ENCODE measurements at places on chromosomes 7 and 10. TPM values are rescaled to one million over a fixed set of nuclear protein-coding genes. Genes with fewer than 3 reads are reported as not detected.

- DNase-seq, result no peak
These were observed 36.5 kb upstream of the EEPD1 start for GRCh38 chr7:36116347-36117202.

GRCh38 chr10:118799777-118800176, 45.0 kb upstream of the CACUL1 start:
- DNase-seq, result no peak

C7orf57 gene
- 1.3 TPM for polyA plus RNA-seq

DNA sequence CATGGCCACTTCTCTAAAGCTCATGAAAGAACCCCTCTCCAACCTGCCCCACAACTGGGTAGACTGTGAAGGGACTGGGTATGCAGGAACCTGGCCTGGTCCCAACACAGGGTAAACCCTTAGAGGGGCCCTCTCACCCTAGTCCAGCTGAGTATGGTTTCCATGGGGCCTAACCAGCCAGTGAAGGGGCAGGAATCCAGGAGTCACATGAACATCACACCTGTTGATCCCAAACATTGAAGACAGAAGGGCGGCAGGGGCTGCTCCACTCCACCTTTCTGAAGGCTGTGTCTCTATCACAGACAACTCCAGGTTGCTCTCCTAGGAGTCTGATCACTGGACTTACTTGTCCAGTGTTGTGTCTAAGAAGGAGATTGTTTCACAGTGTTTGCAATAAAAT, 30.8 kb downstream of the GRID1 start:
- no peak for DNase-seq

MUC3A gene
- polyA plus RNA-seq, result 1.2 TPM

DNA sequence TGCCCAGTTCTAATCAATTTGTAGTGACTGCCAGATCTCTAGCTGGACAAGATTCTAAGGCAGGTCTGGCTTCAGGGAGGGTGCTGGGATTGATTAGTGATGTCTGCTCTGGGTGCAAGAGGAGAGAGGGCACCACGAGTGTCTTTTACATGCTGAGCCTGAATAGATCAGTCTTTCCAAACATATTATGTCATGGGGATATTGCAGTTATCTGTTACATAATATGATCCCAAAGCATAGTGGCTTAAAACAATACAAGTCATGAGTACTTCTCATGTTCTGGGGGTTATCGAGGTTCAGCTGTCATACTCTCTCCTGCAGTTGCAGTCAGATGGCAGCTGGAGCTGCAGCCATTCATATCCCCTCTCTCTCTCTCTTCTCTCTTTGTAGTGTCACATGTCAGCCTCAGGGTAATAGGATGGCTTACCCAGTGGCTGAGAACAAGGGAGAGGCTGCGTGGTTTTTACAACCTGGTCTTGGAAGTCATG, 26.0 kb downstream of the SLC29A3 start:
- DNase-seq, result no peak

- DNase-seq, result no peak
These were observed 187.5 kb downstream of the AHR start for GRCh38 chr7:17485904-17486303.

DNA sequence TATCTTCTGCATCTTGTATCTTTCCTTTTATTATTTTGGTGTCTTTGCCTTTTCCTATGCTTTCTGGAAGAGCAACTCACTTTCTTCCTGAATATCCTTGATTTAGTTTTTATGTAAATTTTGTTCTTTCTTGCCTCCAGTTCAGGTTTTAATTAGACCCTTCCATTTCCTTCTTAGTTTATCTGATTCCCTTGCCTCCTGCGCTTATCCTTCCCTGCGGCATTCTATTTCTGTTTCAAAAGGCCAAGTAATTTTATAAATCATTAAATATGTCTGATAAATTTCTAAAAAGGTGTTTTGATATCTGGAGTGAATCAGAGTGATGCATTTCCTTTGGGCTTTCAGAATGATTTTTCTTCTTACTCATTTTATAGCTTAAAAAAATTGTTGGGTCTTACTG, 167.7 kb upstream of the WDR11 start:
- DNase-seq, result no peak

GRCh38 chr10:12479437-12479844, 130.1 kb downstream of the CAMK1D start:
- no peak for DNase-seq

GRCh38 chr7:106774213-106774767, 90.8 kb upstream of the PIK3CG start:
- DNase-seq, result no peak

EXOC6 gene
- 15.7 TPM for polyA plus RNA-seq

DNA sequence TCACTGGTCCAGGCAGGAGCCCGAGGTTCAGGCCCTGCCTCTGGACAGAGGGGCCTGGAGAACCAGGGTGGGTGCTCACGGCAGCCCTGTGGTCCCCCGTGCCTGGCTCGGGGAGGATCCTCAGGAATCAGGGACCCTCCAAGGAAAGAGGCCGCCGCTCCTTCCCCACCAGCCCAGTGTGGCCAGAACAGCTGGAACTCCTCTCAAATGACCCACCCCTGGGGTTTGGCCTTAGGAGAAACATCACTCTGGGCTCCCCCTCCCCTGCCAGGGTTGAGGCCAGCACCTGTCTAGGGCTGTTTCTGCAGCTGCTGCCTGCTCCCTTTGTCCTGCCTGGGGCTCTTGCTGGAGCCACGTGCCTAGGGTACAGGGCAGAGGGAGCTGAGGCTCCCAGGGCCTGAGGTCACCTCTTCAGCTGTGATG, 161.0 kb downstream of the RNF216 start:
- no peak for DNase-seq

IFRD1 gene
- polyA plus RNA-seq, result 34.2 TPM

HIP1 gene
- 35.7 TPM for polyA plus RNA-seq

GRCh38 chr7:37220664-37221063, 228.0 kb downstream of the ELMO1 start:
- DNase-seq, result no peak

MMRN2 gene
- 20.2 TPM for polyA plus RNA-seq

GRCh38 chr10:29434111-29434510, 145.2 kb downstream of the LYZL1 start:
- no peak for DNase-seq

DNA sequence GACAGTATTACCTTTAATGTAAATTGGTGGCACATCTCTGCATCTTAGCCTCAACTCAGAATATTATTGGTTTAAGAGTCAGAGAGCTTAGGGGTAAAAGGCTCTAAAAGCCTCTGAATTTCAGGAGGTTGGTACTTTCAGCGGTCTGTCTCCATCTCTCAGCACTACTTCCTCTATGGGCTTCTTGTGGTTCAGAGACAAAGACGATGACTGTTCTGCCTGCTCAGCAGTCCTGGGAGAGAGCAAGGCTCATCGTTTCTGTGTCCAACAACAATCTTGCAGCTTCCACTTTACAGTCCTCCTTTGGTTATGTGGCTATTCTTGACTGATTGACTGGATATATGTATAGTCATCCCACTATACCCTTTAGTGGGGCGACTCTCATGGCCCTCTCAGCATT, 394.7 kb downstream of the AUTS2 start:
- no peak for DNase-seq

- no peak for DNase-seq
These were observed at the start of gene WDFY4 for GRCh38 chr10:48684792-48685623. TSS of gene WDFY4 (plus strand) at chr10:48684873. CDS start at chr10:48709733, 24,860 bp downstream.

- DNase-seq, result no peak
These were observed 34.4 kb downstream of the DDC start for GRCh38 chr7:50530766-50531165.

- DNase-seq, result no peak
These were observed 124.3 kb upstream of the CACNA2D1 start for GRCh38 chr7:82567841-82568240.

UNCX gene
- 12.6 TPM for polyA plus RNA-seq

GRCh38 chr7:34222316-34222715, 317.0 kb downstream of the BMPER start:
- no peak for DNase-seq

- DNase-seq, result no peak
These were observed 716 bp downstream of the OGA start for GRCh38 chr10:101817337-101818118.

STEAP1B gene
- 1.8 TPM for polyA plus RNA-seq

DNA sequence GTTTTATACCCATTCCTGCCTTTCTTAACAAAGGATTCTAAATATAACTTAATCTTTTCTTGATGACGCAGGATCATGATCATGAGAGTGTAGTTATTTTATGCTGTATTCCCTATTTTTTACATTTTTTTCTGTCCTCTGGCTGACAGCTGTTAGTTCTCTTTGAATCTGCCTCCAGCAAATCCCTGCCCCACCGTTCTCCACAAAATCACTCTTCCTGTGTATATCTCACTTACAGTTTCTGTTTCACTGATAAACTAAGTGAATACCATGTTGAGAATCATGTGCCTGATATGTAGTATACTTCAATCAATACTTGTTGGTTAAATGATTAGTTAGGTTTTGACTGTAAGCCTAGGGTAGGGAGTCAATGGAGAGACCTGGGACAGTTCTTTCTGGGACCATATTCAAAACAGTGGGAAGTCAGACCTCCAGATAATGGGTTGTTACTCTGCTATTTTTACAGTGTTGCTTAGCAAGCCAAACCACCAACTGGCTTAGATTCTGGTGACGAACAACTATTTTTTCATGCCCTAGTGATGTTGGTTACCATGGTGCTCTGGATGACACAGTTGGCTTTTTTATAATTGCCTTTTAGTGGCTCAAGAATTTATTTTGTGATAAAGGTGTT, 12.8 kb downstream of the CNNM1 start:
- DNase-seq, result no peak

MAGI2 gene
- polyA plus RNA-seq, result 33.9 TPM

DNA sequence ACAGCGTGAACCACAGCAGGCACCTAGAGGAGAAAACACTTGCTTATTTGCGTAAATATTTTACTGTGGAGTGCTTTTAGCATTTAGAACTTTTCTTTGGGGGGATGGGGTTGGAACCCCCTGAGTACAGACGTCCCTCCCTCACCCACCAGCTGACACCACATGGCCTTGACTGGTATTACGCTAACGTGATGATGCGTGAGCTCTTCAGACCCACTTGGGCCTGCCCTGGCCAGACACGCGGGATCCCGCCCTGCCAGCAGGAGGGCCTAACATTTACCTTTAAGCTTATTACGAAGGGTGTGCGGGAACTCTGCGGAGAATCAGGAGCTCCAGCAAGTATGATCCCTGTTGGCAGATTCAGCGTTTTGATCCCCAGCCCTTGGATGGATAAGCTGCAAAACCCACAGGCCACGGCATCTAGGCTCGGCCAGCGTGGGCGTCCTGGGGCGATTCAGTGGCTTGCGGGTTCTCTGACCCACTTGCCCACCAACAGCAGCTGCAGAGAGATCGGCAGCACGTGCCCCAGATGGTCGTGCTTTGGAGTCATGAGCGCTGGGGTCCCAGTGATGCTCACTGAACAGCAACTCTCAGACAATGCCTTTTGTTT, 545.5 kb upstream of the FOXK1 start:
- DNase-seq, result no peak

DNA sequence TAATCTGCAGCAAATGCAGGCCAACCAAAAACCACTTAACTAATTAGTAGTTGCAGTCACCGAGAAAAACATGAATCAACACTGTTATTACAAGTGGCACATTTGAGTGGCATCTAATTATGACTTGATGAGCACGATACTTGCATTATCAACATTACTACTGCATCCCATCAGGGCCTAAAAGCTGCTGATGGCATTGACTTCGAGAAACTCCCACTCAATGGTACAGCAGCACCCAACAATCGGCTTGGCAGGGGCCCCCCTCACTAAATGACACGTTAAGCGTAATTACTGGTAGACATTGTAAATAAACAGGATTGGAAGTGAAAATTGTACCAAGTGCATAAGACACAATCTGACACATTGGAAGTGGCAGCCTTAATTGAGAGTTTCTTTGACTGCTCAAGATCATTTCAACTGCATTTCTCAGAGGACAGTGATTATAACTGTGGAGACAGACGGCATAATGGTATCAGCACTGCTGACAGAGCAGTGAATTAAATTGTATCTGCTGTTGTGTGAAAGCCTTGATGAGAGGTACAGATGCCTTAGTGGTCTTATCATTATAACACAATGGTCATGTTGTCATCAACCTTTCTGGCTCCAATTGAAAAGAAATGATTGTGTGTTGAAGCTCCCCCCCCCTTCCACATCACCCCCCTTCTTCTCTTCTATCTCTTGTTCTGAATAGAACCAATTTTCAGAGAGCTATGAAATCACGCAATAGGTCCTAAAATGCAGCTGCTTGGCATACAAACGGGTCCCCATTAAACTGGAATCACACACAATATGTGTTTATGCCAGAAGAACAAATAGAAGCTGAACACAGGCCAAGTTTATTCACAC, 43.4 kb downstream of the SHTN1 start:
- DNase-seq, result no peak

IFIT2 gene
- polyA plus RNA-seq, result 9.2 TPM

Data from renal cortex interstitium (tissue), 15 donors.